Renal cortex interstitium (tissue), 15 donors: ENCODE measurements at places on chromosomes 2 and 18.

DNA sequence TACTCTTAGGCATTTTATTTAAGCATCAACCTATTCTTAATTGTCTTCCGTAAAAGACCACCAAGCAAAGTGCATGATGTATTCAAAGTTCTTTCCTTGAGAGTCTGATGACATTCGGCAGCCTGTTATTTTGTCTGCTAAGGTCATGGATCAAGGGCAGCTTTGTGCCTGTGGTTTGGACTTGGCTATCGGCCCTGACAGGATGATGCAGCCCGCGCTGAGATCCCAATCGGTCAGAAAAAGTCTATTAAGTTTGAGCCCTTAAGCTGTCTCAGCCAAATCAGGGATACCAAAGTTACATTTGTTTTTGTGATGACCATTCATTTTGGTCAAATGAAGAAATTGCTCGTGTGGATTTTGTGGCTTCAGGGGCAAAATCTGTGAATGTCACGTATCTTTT is 718.9 kb upstream of the FANCL start:
- no peak for DNase-seq

DNA sequence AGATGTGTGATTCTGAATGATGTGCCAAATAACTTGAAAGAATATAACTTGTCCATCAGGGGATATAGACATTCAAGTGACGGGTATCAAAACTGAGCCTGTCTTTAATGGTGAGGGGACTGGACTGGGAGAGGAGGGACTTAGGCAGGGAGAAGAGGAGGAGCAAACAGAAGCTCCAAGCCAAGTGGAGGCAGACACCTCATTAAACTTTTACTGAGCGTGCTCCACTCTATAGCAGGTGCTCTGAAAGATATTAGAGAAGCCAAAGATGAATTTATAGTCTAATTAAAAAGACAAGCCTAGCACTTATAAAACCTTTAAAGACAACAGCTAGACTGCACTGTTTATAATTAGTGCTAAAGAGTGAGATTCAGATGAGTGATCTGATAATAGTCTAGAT is 47.7 kb upstream of the SMAD2 start:
- no peak for DNase-seq

GRCh38 chr2:69122271-69122670 is 109.3 kb downstream of the ANTXR1 start:
- no peak for DNase-seq

- DNase-seq: no peak
These were observed 217.2 kb upstream of the OSR1 start for GRCh38 chr2:19575641-19576040.
